Midbrain (tissue), 1 donor: ENCODE measurements at places on chromosomes 6 and 20.

DNA sequence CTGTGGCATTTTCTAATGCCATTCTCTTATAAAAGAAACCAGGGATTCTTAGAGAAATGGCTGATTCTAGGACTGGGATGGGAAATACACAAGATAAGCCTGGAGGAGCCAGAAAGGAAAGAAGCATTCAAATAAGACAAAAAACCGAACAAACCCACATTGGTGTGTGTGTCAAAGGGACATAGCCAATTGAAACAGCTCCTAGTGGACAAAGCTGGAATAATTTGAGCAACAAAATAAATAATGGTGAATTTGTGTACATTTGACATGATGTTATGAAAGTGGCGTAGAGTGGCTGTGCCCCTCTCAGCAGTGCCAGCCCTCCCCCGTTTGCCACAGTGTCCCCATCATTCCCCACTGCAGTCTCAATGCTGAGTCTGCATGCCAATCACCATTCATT is 55.5 kb downstream of the B3GAT2 start:
- DNase-seq: no peak

- no peak for DNase-seq
Measured at GRCh38 chr20:56173438-56173837, 75.1 kb upstream of the MC3R start.

DNA sequence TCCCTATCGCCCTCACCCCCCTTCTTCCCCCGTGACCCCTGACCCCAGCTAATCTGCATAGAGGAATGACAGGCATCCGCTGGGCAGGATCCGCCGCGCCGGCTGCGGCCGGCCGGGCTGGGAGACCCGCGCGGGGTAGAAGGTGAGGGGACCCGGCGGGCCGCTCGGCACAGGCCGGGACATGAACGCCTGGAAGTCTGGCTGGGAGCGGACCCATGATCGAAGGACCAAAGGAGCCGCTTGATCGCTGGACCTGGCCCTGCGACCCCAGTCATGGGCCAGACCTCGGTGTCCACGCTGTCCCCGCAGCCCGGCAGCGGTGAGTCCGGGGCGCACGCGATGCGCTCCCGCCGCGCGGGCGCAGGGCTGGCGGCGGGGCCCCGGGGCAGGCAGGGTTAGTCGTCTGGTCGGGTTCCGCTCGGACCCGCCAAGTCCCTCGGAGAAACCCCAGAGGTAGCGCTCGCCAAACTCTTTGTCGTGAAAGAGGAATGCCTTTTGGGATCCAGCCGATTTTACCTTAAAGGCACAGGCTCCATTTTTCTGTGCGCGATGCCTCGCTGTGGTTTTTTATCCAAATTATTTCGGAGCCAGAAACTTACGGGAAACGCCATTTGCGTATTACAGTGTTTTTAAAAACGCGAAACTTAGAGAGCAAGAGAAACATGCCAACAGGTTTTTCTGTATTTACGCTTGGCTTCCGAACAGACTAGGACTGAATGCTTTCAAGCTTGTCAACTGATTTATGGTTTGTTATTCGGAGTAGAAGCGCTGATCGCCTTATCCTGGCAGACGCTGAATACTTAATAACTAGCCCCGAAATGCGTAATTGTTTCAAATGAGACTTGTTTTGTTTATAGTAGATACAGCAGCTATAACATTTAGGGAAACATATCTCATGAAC is at the start of gene PHACTR2:
TSS of gene PHACTR2 (plus strand) at position 75 of the 901 bp plus-strand sequence. CDS start at position 274, 199 bp downstream.
- DNase-seq: peak; percentile 59

DNA sequence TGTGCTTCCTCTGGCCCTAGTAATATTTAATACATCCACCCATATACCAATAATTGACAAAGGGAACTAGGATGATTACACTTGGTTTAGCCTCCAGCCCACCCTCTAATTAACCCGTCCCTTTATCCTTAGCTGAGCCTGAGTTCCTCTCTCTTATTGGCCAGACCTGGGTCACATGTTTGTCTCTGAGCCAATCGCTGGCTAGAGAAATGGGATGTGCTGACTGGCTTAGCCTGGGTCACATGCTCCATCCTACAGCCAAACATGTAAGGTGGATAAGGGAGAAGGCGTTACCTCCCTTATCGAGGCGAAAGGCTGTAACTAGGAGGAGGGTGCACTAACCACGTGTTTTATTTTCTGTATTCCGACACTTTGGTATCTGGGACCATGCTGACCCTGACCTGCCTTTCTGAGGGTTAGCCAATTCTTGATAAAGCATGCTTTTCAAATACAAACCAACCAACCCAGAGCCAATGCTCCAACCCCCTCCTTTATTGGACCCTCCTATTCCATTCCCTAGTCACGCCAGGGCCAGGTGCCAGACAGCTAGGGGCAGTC is 262.7 kb downstream of the PREX1 start:
- DNase-seq: no peak

GRCh38 chr6:155378724-155379123 is 64.4 kb upstream of the TFB1M start:
- no peak for DNase-seq

DNA sequence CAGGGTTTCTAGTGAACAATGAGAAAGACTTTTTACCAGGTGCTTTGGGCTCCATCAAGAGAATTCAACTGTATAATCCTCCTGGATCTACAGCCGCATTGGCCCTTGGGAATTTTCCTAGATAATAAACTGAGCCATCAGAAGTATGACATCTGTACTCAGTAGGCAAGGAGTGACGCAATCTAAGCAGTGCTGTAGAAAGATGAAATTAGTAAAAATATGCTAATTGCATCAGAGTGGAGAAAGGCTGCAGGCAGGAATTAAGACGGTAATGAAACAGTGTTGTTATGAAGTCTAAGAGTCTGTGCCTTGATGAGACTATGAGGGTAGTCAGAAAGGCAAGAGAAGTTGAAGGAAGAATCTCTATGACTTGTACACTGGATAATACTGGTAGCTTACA is 507.9 kb upstream of the SOX4 start:
- no peak for DNase-seq

DNA sequence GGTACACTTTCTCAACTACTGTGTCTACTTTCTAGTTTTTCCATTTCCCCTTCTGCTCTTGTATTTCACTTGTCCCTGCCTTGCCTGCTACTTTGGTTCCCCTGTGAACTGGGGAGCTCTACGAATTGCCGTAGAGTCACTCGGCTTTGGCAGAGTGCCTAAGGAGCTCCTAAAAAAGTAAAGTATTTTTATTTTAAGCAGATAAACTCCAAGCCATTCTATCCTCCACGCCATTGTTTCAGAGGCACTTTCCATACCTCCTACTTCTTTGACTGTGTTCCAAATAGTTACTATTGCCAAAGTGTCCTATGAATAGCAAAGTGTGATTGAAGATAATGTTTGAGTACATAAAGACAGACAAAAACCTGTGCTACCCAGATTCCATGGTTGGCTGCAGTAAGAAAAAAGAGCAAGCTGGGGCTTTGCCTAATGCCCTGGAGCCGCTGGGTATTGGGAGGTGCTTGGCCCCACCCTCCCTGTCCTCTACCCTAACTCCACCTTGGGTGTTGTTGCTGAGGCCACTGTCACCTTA is 5.1 kb upstream of the MBOAT1 start:
- DNase-seq: no peak

GRCh38 chr6:9168669-9169068 is 733.3 kb upstream of the SLC35B3 start:
- no peak for DNase-seq

DNA sequence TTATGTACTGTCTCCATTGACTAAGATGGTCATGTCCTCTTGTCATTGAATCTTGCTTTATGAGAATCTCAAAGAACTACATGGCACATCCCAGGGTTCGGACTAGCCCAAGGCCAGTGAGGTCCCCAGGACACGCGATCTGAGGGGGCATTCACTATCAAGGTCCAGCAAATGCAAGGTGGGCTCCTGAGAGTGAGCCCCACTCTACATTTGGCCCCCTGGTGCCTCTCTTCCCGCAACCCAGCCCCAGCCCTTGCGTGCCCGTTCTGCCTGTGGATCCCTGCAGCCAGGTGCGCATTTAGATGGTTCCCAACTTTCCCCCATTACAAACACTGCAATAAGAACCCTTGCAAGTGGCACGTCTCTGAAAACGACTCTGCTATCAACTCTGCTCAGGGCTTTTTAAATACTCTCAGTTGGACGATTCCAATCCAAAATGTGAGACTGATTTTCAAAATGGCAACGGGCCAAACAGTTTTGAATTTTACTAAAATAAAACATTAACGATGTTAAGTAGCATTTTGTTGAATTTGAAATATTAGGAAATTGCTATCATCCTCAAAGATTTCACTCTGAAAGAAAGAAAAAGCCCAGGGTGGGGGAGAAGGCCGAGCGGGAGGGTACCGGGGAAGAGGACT is 59.6 kb downstream of the NFATC2 start:
- no peak for DNase-seq

DNA sequence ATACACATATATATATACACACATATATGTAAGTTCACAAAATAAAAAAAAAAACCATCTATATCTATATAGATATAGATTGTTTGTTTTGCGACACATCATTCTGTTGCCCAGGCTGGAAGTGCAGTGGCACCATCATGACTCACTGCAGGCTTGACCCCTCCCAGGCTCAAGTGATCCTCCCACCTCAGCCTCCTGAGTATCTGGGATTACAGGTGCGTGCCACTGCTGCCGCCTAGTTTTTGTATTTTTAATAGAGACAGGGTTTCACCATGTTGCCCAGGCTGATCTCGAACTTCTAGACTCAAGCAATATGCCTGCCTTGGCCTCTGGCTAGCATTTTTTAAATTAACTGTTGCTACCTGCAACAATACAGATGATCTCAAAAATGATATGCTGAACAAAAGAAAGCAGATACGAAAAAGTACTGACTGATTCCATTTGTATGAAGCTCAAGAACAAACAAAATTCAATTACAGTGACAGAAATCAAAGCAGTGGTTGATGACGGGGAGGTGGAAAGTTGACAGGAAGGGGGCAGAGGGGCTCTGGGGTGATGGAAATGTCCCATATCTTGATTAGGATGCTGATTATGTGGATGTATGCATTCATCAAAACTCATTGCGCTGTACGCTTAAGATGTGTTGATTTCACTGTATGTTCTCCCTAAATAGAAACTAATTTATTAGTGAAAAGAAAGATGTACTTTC is 49.6 kb downstream of the ATXN1 start:
- no peak for DNase-seq

GRCh38 chr6:125486881-125487280 is 185.1 kb upstream of the HDDC2 start:
- no peak for DNase-seq

- DNase-seq: peak; percentile 89
Measured at GRCh38 chr6:98947411-98948292, at the start of gene FBXL4. Gene FBXL4 (minus strand): TSS chr6:98947946. CDS start chr6:98926988, 20,958 bp downstream.

DNA sequence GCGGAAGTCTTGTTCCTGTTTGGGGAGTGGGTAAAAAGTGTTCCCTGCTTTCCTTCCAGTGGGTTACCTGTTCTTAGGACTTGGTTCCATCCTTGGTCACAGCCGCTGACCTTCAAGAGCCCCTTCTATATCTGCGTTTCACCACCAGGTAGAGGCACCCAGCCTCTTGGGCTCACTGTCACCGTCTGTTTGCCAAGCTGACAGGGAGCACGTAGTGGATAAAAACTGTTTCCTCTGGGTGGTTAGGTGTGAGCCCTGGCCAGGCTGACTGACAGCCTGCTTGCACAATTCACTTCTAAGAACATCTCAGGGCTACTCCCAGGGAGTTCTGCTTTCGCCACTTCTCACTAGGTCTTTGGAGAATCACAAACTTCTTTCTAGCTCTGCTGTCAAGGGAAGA is 1.8 kb upstream of the JPH2 start:
- DNase-seq: no peak

DNA sequence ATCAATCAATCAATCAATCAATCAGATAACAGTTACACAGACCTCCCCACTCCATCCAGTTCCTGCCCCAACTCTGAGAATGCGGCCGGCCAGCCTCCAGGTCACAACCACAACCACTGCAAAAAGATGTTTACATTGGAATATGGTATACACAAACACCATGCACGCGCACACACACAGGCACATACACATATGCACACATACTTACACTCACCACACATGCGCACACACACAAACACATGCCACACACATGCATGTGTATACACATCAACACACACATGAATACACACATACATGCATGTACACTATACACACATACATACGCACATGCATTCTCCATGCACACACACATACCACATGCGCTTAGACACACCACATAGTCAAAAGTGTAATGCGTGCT is 131.1 kb downstream of the PXDC1 start:
- no peak for DNase-seq

- DNase-seq: no peak
Measured at GRCh38 chr6:131972741-131973140, 21.6 kb upstream of the CCN2 start.

- no peak for DNase-seq
Measured at GRCh38 chr6:41122373-41122772, 31.8 kb downstream of the TREML1 start.

DNA sequence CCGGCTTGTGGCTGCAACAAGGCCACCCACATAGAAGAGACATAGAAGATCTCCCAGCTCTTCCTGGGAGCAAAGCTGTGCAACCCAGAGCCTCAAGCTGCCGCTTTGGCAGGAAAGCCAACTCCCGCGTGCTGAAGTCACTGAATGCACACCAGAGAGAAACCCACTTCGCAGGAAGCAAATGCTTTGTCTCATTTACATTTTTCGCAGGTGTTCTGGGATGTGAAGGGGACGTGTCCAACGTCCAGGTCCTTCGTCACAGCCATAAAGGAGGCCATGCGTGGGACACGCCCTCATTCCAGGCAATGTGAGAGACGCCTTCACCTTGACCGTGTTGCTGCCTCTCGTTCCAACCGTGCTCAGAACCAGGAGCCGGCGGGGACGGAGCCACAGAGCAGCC is 24.4 kb downstream of the KCNQ2 start:
- no peak for DNase-seq

DNA sequence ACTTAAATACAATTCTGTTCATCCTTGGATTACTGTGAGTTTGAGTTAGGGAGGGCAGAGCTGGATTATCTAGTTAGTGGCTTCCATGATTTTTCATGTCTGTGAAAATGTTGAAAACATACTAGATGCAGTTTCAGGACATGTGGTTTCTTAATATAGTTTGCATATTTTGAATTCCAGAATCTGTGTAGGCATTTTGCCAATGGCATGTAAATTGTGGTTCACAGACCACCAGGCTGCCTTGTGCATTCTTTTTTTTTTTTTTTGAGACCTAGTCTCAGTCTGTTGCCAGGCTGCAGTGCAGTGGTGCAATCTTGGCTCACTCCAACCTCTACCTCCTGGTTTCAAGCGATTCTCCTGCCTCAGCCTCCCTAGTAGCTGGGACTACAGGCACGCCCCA is 42.8 kb downstream of the CDC5L start:
- no peak for DNase-seq

DNA sequence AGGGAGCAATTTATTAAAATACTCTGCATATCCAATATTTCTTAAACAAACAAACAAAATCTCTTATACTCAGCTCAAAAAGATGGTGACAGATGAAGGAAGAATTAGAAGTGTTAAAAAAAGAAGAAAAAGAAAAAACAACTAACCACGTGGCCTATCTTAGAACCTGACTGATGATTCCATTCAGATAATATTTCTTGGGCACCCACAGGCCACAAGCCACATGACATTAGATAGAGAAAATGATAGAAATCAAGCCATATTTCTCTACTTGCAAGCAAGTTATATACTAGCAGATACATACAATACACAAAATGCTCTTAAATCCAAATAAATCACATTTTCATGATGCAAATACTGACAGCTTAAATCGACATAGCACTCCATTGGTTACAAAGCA is 14.5 kb upstream of the RAMACL start:
- DNase-seq: no peak

- no peak for DNase-seq
Measured at GRCh38 chr20:36478137-36478905, 63.0 kb upstream of the MYL9 start.

GRCh38 chr6:63676412-63677114 is 41.0 kb downstream of the PHF3 start:
- DNase-seq: no peak

- DNase-seq: no peak
Measured at GRCh38 chr6:8157839-8158238, 55.5 kb upstream of the EEF1E1 start.
